RWPE1 (cell line): ENCODE measurements at places on chromosomes 16 and 17.

- peak; percentile 86 for DNase-seq
Observed at GRCh38 chr17:66431910-66432309, 129.5 kb downstream of the PRKCA start.

DNA sequence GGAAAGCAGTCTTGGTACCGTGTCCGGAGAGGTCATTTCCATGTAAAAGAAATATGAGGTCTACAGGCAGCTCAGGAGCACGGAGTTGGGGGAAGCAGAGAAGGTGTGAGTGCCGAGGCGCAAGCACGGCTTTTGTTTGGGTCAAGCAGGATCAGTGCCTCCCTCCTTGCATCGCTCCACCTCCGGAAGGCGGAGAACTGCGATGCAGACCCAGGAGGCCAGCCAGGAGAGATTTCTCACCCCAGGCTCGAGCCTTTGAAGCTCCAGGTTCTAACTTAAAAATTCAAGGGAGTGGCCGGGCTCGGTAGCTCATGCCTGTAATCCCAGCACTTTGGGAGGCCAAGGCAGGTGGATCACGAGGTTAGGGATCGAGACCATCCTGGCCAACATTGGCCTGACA is 25.0 kb downstream of the NAA60 start:
- no peak for DNase-seq

GRCh38 chr16:16004314-16004749 is 54.9 kb downstream of the ABCC1 start:
- no peak for DNase-seq

DNA sequence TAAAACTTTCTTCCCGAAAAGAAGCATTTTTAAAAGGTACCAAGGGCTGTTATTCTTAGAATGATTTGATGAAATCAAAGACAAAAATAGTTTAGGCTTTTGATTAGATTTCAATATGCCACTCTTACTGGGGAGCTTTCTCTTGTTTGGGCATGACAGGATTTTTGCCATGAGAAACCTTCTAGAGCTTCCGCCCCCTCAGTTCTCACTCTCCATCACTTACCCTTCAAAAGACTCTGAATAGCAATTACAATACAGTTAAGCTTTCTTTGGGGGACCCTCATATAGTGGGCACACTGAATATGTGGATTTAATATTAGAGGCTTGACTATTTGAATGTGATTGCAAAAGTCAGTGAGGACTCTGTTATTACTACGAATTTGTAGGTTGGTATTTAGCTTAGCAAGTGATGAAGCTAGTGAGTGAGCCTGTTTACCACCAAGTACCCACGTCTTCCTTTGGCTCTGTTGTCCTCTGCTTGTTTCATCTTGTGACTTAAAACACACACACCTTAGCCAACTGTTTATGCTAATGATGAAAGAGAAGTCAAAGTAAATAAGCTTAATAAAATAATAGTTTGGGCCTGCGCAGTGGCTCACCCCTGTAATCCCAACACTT is 158.7 kb upstream of the TBX2 start:
- no peak for DNase-seq

GRCh38 chr17:77555741-77556291 is 402.7 kb upstream of the TNRC6C start:
- peak; percentile 25 for DNase-seq

- DNase-seq: no peak
Observed at GRCh38 chr16:67675579-67675935, 8.9 kb downstream of the C16orf86 start.

- no peak for DNase-seq
Observed at GRCh38 chr17:13359774-13360173, 242.0 kb downstream of the HS3ST3A1 start.

DNA sequence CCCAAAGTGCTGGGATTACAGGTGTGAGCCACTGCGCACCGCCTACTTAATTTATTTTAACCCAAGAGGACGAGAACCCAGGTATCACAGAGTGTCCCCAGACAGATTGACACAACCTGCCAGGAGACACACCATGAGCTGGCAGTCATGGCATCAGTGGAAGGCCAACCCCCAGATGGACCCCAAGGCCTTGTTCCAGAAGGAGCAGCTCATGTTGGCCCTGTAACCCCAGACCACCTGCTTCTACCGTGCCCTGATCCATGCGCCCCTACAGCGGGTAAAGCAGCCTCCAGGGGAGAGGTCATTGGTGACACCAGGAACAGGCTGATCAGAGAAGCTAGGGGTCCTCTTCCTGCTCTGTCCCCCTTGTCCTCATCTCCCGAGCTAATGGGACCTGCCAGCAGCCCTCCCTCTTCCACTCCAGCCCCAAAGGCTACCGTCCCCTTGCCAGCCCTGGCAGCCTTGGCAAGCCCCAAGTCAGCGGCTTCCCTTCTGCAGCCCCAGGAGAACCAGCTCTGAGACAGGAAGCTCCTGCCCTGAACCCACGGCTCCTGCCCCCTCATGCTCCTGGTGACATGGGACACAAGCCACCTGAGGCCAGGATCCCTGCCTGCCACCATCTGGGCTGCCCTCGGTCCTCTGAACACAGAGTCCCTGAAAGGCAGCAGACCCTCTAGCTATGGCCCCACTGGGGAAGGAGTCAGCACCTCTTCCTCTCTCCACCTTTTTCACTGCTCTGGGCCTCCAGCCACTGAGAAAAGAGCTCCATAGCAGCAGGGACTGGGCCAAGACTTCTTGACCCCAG is 6.3 kb downstream of the SULT1A1 start:
- DNase-seq: no peak

GRCh38 chr16:87601401-87601981 is 817 bp upstream of the JPH3 start:
- DNase-seq: no peak

GRCh38 chr17:72661945-72662826 is 430.3 kb downstream of the SLC39A11 start:
- no peak for DNase-seq

DNA sequence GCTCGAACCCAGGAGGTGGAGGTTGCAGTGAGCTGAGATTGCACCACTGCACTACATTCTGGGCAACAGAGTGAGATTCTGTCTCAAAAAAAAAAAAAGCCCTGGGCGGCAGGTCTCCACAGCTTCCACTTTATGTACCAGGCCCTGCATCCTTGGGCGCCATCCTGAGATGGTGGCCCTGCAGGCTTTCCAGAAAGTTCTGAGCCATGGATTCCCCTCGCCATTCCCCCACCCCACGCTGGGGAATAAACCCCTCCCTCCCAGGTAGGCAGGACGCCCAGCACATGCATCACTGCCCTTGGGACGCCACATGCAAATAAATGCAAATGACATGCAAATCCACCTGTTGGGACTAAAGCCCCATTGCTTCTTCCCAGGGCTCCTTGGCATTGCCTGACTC is 13.8 kb upstream of the ZNF469 start:
- no peak for DNase-seq

DNA sequence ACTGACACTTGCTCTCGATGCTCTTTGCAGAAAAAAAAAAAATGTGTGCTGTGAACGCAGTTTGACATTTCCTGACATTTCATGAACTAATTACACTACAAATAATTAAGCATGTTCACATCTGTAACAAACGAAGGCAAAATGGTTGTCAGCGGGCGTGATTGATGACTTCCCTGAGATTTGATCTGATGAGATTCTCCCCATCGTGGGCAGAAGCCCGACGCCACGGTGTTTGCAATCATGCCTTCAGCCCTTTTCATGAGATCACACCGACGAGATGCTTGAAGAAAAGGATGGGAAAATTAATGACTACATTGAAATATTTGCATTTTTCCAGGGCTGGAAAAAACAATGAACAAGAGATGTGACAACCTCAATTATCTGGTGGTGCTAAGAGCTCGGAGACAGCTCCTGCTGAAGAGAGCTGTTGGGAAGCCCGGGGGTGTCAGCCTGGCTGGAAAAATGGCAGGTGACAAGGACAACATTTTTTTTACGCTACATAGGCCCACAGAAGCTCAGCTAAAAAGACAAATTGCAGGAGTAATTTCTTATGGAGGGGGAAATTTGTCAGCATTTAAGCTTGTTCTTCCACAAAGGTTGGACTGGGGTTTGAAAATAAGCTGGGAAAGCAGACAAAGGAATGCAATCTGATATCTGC is 259.4 kb upstream of the IRX3 start:
- no peak for DNase-seq

DNA sequence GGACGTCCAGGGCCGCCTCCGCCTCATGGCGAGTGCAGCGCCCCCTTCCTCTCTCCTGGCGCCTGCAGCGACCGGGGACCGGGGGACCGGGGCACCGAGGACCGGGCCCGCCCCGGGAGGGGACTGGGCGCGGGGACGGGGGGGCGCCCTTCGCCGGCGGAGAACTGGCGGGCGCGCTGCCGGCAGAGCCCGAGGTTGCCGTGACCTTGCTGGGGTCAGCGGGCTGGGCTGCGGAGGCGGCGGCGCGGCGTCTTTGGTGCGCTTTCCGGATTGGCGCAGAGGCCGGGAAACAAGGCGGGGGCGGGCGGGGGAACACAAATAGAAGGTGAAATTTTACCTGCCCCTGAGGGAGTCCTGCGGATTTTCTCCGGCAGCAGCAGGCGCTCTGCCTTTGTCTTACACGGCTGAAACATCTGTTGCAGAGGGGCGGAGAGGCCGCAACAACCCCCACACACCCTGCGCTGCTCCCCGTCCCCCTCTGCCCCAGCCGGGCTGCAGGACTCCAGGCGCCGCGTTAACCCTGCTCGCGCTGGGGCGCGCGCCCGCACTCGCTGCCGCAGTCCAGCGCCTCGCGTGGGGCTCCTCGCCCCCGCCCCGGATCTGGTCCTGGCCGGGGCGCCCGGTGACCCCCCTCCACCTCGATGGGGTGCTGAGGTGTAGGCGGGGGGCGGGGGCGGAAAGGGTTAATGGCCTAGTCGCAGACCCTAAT is 53.5 kb downstream of the SREBF1 start:
- DNase-seq: peak; percentile 64

DNA sequence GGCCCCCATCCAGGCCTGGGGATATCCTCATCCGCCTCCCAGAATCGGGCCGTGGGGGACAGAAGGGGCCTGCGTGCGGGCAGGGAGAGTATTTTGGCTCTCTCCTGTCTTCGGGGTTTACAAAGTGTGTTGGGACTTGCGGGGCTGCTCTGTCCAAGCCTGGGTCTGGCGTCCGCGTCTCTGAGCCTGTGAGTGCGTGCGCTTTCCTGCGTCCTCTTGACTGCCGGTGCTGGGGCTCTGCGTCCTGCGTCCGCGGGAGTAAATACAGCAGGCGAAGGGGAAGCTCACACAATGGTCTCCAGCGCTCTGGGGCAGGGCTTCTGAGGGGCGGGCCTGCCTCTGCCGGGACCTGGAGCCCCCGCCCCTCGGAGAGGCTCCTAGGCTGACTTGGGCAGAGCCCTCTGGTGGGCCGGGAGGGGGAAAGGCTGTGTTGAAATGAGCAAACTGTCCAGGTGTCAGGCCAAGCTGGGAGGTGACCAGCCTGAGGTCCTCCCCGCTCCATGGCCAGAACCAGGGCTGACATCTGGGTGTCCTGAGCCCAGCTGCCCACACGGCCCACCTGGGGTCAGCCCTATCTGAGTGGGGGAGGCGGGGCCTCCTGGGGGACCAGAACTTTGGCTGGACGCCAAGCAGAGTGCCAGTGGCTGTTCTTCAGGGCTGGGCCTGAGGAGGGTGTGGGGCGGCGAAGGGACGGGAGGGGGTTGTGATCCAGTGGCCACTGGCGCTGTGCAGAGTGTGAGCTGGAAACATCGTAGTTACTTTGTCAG is 233.6 kb downstream of the SEC14L1 start:
- DNase-seq: no peak

GRCh38 chr16:88853325-88853941 is 3.3 kb downstream of the GALNS start:
- no peak for DNase-seq

- no peak for DNase-seq
Observed at GRCh38 chr17:82449131-82449882, 1.2 kb downstream of the CYBC1 start.

- DNase-seq: peak; percentile 25
Observed at GRCh38 chr17:21214777-21215541, 998 bp upstream of the TMEM11 start.

GRCh38 chr17:43750153-43750552 is 8.4 kb downstream of the SOST start:
- DNase-seq: peak; percentile 25

DNA sequence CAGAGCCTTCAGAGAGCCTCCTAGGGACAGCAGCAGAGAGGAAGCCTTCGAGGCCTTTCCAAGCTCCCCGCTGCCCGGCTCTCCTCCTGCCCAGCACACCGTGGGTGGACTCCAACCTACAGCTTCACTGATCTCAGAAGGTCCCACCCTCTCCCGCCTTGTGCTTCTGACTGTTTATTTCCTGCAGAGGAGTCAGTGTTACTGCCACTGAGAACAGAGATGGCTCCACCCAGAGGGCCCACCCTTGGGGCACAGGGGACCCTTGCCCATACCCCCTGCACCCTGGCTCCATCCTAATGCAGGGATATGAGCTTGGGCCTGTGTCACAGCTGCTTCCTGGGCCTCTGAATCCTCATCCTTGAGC is 52.8 kb upstream of the TOB1 start:
- DNase-seq: no peak

- DNase-seq: no peak
Observed at GRCh38 chr16:35140293-35140986, 1681.0 kb downstream of the TP53TG3F start.

DNA sequence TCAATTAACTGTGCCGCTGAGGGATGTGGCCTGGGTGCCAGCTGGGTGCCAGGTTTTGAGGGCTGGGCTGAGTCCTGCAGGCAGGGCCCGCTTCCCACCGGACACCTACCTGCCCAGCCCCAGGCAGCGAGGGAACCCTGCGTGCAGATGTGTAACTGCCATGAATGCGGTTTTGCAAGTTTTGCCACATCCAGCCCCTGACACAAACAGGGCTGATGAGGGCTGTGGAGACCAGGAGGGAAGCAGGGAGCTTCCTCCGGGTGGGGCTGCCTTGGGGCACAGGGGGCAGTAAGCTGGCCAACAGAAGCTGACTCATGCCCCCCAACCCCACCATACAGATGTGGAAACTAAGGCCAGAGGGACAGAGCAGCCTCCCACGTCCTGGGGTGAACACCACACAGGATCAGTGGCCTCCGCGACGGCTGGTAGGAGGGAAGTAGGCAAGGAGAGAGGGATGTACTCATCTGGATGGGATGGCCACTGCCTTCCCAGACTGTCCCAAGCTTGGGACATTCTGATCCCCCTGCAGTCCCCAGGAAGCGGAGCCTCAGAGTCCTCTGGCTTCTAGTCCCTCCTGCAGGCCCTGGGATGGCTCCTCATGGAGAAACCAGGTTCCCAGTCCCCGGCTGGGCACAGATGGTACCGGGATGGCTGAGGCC is 1.6 kb downstream of the UBALD1 start:
- peak; percentile 34 for DNase-seq

- DNase-seq: no peak
Observed at GRCh38 chr17:57527221-57528057, 217.7 kb downstream of the CCDC182 start.

- DNase-seq: no peak
Observed at GRCh38 chr16:49924078-49924477, 68.2 kb upstream of the ZNF423 start.

DNA sequence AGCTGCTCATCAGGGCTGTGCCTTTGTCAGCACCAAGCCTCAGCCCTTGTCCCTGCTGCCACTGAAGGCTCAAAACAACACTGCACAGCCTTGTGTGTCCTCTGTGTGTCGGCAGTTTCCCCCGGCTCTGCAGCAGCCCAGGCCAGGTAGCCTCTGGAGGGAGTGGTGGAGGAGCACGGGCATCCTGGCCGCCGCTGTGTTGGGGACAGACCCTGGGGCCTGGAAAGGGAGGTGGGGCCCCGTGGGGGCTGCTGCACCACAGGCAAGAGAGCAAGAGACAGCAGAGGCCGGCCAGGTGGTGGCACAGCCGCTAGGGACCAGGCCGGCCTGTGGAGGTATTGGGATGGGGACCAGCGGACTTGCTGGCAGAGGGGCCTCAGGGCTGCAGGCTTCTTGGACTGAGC is 96.9 kb upstream of the ZNF750 start:
- DNase-seq: no peak

- DNase-seq: no peak
Observed at GRCh38 chr16:50248845-50249244, 17.5 kb upstream of the ADCY7 start.
